ENCODE measurements at places on chromosomes 11 and 22.

DNA sequence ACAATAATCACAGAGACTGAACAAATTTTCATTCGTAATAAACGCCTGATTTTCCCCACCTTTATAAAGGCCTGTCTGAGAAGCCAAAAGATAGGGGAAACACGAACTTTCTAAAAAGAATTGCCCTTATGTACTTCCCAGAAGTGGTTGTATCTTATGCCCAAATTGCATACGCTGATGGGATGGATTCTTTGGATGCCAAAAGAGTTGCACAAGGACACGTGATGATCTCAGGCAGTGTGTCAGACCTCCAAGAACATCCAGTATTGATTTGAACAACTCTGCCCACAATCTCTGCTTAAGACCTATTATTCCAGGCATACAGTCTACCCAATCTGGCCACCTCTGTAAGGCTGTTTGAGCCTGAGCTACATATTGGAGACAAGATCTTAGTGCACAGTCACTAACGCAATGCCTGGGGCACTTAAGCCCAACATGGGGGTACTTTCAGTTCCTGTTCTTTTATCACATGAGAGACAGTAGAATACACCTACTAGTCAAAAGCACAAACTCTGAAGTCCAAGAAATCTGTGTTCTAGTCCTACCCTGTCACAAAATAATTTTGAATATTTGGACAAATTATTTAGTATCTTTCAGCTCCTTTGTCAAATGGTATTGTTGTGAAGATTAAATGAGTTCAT, 38.9 kb downstream of the OR10A6 start:
- no peak for DNase-seq

- peak; percentile 76 for DNase-seq
Measured at GRCh38 chr11:57566905-57567514, 462 bp downstream of the UBE2L6 start.

DNA sequence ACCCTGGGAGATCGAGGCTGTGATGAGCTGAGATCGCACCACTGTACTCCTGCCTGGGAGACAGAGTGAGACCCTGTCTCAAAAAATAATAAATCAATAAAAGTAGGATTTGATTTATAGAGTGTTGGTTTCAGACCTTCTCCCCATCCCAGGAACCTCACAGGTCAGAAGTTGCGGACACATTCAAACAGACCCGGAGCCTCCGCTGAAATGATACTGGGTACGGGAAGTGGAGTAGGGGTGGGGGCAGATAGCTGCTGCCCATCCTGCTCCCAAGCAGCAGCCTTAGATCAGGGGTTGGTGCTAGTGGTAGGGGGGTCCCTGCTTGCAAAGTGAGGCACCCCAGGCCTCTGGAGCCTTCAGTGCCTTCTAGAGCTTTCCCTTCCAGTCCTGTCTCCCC, 7.8 kb downstream of the PRDM11 start:
- no peak for DNase-seq

- DNase-seq, result no peak
Measured at GRCh38 chr11:128282053-128282452, 305.3 kb downstream of the ETS1 start.

DNA sequence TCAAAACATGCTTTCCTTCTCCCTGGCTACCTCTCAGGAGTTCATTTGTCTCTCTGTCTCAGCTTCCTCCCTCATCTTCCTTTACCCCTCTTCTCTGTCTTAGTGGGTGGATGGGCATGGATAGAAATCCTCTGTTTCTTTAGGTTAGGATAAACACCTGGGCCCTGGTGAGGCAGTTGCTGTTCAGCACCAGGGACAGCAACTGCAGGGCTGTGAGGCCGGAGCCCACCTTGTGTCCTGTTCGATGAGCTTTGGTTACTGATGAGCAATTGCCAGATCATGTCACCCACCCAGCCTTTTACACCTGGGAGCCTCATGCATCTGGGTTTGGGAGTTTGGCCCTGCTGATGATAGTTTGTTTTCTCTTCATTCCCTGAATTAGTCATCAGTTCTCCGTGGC, 6.1 kb upstream of the CRYBB3 start:
- no peak for DNase-seq

DNA sequence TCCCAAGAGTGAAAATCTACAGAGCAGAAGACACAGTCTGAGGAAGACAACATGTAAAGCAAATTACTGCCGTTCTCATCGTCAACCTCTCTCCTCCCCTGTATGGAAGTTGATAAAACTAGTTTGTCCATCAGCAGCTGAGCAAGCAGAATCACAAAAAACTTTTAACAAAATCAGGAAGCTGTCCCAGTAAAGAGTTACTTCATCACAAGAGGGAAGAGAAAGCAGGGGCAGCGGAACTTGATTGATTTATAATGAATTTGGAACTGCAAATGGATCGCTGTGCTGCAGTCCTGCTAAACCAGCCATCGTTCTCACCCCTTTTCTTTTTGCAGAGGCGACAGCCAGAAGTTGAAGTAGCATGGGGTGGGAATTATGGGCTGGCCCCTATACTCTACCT, 13.7 kb upstream of the UCP3 start:
- no peak for DNase-seq

- peak; percentile 55 for DNase-seq
Measured at GRCh38 chr11:69919659-69920344, 100.6 kb upstream of the FGF3 start.

DNA sequence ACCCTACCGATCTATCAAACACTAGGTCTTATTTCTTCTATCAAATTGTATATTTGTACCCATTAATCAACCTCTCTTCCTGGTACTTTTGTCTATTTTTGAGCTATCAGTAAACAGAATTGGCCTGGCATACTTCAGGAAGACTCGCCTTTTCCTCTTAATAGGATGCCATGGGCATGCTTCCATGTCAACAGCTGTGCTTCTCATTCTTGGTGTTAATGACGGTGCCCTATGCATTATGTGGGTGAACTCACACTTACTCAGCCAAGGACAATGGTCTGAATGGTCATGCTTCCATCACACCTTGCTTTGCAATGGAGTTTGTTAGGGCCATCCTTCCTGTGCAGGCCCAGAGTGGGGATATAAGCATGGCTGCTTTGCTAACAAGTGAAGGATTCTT, 521.8 kb downstream of the MIAT start:
- DNase-seq, result no peak

- DNase-seq, result peak; percentile 73
Measured at GRCh38 chr11:125201525-125202141, 37.1 kb downstream of the PKNOX2 start.

- DNase-seq, result no peak
Measured at GRCh38 chr11:90434858-90435257, 212.0 kb upstream of the CHORDC1 start.

DNA sequence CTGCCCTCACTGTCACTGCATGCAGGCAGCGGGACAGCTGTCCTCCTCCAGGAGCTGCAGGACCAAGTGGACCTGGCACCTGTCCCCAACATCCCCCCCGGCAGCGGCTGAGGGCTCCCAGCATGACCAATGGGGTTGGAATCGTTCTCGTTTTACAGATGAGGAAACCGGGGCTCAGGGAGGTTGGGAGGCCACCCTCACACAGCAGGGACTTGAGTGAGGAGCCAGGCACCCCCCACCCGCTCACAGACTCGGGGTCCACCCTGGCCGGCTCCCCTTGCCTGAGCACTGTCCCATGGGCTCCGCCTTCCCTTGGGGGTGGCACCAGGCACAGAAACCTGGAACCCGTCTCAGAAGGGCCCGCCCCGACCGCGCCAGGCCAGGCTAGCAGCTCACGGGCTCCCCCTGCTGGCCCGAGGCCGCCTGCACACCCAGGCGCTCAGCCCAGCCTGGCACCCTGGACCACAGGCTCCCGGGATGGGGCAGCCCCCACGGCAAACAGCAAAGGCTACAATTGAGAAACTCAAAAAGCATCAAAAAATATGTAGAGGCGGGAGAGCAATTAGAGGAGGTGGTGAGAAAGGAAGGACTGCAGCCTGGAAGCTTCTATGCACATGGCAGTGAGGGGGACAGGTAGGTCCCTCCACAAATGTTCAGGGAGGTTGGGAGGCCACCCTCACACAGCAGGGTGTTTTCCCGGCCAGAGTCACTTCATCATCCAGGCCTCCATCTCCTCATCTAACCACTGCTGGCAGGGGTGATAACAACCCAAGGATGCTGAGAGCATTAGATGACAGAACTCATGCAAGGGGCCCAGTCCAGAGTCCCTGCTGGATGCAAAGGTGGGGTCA, 12.8 kb downstream of the MACROD1 start:
- peak; percentile 91 for DNase-seq

- no peak for DNase-seq
Measured at GRCh38 chr22:29883775-29884097, 762 bp downstream of the MTMR3 start.

GRCh38 chr22:35054064-35054463, 11.9 kb upstream of the ISX start:
- DNase-seq, result no peak

DNA sequence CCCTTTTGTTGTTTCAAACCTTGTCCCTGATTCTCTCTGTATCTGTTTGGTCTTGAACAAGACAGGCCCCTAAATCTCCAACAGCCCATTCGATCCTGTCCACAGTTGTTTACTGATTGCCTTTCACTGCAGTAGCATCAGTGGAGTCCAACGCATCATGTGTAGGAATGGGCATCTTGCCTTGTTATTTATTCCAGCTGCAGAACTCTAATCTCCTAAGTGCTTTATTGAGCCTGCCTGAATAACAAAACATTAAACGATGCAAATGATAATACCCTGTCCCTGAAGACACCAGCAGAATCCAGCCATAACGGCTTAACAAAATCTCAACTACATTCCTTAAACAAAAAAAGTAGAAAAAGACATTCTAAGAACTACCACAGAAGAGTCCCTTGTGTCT, 50.1 kb downstream of the SLC35F2 start:
- no peak for DNase-seq

DNA sequence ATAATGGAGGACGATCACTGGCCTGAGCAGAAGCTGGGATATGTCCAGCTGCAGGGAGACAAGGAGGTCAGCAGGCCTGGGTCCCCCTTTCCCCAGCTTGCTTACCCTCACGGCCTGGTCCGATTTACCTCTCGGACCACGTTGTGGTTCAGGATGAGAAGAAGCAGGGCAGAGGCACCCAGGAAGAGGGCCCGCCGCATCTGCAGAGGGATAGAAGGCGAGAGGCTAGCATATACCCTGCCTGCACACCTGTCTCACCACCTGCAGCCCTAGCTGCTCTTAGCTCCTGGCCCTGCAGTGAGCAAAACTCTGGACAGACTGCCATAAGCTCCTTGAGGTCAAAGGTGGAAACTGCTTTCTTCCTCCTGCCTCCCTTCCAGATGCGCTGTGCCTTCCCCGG, 1.3 kb downstream of the RNF215 start:
- DNase-seq, result no peak

DNA sequence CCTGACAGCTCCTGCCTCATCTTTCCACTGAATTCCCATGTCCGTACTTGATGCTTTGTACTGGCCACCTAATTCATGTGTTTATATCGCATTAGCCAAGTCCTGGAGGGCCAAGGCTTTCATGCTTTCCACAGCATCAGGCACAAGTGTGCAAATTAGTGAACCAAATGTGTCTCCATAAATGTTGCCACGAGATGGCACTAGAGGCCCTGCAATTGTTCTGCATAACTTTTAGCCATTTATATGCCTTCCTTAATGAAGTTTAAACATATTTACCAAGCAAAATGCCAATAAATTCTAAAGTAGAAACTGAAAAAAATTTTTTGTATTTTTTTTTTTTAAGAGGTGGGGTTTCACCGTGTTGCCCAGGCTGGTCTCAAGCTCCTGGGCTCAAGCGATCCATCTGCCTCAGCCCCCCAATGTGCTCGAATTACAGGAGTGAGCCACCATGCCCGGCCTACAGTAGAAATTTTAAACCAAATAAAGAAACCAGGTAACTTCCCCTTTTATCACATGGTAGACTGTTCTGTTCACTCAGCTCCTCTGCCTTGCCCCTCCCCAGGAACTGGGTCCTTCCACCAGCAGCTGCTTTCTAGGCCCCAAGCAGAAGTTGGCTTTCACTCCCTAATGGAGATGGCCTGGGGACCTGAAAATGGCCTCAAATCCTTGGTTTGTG, 20.8 kb upstream of the IL18BP start:
- no peak for DNase-seq

- DNase-seq, result no peak
Measured at GRCh38 chr22:50304528-50305392, 2.7 kb downstream of the PLXNB2 start.

DNA sequence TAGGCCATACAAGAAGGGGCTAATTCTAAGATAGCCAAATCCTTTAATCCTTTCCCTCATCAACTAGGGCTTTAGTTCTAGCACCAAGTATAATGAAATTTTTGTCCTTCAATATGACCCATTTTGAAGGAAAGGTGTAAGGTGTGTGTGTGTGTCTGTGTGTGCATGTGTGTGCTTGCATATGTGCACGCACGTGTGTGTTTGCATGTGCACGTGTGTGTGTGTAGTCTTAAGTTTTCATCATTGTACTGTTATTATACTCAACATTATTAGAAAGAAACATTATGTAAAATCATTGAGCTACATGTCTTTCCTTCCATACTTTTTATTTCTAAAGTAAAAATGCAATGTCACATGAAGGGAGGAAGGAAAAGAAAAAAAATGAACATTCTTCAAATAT, 547.7 kb downstream of the FAM181B start:
- DNase-seq, result no peak

- no peak for DNase-seq
Measured at GRCh38 chr11:79438631-79439409, 2.0 kb downstream of the TENM4 start.

DNA sequence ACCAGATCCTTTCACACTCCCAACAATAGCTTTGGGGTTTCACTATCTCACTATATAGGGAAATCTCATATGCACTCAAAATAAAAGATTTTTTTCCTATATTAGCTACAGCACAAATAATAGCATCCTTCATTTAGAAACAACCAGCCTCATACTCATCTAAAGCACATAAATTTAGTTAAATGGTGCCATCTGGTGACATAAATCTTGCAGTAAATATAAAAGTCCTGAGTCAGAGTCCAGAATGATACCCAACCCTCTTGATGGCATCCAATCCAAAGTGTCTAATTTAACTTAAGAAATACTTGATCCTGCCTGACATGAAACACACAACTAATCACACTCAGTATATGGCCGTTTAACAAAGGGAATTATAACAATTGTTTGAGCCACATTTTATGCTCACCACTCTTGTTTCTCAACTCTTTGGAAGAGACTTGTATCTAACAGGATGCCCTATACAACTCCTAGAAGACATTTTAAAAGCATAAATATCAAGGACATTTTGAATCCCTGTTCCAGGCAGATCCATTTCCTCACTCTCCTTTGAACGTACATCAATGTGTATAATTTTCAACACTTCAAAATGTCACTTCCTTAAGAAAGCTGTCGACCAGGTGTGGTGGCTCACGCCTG, 36.2 kb downstream of the DLG2 start:
- no peak for DNase-seq

DNA sequence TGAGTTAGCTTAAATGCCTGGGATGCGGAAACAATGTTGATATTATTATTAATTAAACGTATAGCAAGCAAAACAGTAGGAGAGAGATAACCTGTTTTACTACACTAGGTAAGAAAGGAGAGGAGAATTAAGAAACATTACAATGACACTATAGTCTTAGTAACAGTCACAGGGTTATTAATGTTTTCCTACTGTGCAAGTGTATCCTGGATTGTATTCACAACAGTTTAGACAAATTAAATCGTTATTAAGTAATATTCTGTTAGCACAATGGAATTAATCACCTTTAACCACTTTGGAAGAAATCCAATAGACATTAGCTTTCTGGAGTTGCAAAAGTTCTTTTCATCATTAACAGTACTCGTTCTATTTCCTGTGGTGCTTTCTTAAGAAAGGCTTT, 3.4 kb downstream of the FAM181B start:
- DNase-seq, result no peak

- peak; percentile 68 for DNase-seq
Measured at GRCh38 chr11:62145261-62145871, 21.6 kb downstream of the INCENP start.

GRCh38 chr11:70502677-70503467, 104.5 kb downstream of the CTTN start:
- DNase-seq, result no peak

- no peak for DNase-seq
Measured at GRCh38 chr22:26127126-26127525, 42.1 kb upstream of the SEZ6L start.
